ENCODE measurements at places on chromosomes 11 and 22.

DNA sequence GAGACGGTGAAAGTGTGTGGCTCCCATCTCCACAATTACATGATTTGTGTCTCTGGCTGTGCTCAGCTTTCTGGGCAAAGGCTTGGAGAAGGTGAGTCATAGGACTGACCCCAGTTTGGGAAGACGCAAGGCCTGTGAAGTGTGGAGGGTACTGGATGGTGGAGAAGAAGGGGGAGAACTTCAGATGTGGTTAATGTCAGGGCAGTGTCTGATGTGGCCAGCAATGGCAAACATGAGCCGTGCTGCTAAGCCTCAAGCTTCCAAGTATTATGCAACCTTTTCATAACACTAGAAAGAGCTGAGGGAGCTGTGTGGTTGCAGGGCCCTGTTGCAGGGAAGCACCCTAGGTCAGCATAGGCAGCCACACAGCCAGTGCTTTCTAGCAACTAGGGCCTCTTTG lies 110.9 kb downstream of the NTM start:
- no peak for DNase-seq

DNA sequence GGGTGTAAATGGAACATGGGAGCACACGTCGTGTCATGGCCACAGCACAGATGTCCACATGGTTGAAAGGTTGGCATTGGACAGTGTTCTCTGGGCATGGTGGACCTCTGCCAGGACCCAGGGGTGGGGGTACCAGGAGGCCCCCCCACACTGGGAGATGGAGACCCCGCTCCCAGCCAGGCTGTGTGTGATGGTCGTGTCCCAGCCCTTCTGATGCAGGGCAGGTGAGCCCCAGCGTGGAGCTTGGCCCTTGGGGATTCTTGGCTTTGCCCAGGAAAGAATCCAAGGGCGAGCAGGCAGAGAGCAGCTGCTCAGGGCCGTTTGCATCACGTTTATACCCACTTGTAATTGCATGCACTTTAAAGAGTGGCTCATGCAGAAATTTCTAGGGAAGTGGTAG lies 22.0 kb upstream of the BRSK2 start:
- no peak for DNase-seq

DNA sequence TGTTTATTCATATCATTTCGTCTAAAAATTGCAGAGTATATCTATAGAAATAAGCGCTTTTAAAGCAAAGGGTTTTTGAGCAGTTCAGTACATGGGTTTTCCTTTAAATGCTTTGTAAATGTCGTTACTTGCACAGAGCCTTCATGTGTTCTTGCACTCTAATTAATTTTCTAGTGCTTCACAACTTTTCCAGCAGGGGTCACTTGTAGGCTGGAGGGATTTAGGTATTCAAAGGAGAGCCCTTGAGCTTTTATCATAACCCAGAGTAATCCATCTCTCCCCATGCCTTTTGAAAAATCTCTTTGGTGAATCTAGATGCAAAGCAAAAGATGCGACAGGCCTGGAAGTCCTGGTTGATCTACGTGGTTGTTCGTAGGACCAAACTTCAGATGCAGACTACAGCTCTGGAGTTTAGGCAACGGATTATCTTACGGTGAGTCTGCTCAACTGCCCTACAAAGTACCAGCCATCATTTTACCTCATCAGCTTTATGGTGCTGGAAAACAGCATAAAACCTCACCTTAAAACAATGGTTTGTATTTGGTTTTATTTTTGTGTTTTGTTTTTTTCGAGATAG lies 60.4 kb downstream of the SFI1 start:
- DNase-seq = no peak

DNA sequence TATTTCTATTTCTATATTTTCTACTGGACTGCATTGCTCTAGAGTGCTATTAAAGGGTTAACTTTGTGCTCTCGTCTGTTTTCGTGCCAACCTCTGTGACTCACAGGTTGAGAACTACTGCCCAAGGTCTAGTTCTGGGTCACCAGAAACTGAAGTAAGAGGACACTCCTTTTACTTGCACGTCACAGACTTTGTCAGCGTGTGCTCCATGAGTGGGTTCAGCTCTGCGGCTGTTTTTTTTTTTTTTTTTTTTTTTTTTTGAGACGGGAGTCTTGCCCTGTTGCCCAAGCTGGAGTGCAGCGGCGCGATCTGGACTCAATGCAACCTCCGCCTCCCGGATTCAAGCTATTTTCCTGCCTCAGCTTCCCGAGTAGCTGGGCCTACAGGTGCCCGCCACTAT lies 49.8 kb downstream of the CLMP start:
- no peak for DNase-seq

DNA sequence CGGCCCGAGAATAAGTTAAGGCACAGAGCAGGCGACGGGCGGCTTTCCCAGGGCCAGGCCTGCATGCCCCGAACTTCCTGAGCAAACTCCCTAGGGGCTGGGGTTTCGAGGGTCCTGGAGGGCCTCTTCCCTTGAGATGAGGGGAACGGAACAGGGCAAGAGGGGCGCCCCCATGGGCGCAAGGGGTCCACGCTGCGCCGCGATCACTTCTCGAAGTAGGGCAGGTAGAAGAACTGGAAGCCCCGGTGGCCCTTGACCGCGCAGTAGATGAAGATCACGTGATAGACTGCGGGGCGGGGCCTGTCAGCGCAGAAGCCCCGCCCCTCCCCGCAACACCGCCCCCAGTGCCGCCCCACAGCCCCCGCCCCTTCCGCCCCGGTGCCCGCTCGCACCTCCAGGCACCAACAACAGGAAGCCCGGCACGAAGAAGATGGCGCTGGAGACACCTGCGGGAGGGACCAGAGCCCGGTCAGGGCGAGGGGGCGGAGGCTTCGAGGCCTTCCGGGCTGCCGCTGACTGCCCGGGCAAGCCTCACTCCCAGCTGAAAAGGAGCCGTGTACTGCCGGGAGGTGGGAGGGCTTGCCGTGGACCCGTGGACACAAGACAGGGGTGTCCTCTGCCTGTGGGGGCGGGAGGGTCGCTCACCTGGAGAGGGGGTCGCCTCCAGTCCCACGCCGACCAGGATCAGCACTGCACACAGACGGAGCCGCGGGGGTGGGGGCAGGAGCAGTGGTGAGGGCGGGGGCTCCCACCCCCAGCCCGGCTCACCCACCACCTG lies 4.5 kb downstream of the TMEM134 start:
- peak; percentile 92 for DNase-seq
